Hematopoietic multipotent progenitor cell treated with erythropoietin and hydrocortisone succinate and interleukin-3 and kit ligand, for 8 days (in vitro differentiated cells): ENCODE measurements at places on chromosomes 12 and 14.

DNA sequence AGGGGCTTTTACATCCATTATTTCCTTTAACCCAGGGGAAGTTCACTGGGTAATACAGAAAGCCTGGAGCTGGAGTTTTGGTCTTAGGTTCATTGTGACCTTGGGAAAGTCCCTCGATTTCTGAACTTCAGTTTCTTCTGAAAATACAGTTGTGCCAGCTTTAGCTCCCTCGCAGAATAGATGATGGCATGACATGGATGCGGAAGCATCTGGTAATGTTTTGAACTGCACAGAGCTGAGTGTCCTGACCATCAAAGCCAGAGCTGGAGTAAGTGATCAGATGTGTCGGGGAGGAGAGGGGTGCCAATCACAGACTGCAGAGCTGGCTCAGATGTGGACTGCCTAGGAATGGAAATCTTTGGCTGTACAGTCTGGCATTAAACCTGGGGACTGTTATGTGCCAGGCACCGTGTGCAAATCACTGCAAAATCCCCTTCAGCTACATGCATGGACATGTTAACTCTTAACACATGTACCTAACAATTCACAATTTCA is 180.9 kb downstream of the ETV6 start:
- no peak for DNase-seq

DNA sequence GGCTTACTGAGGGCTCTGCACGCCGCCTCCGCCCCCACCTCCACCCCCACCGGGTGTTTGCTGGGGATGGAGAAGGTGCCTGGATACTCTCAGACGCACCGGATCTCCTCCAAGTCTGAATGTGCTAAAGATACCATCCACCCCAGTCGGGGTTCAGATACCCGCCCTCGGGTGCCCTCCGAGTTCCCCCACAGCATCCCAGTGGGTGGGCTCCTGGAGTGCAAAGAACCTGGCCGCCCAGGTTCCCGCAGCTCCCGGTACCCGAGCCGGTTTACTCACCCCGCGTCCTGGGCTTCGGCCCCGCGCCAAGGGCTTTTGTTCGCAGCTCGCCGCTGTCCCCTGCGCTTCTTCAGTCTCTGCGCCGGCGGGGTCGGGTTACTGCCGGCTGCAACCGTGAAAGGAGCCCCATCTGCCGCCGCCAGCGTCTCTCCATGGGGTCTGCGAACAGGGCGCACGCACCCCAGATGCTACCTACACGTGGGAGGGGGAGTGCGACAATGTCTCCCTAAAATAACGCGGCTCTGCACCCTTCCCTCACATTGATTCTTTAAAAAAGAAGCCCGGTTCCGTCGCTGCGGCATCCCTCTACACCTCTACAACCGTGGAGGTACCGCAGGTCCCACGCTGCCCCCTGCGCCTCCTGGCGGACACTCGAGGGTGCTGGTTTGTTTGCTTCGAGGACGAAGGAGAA is at the start of gene CCDC177:
CCDC177 (minus strand) TSS at position 609 of the 691 bp plus-strand sequence. CDS start 1,249 bp downstream, outside the sequence.
- peak; percentile 60 for DNase-seq

DNA sequence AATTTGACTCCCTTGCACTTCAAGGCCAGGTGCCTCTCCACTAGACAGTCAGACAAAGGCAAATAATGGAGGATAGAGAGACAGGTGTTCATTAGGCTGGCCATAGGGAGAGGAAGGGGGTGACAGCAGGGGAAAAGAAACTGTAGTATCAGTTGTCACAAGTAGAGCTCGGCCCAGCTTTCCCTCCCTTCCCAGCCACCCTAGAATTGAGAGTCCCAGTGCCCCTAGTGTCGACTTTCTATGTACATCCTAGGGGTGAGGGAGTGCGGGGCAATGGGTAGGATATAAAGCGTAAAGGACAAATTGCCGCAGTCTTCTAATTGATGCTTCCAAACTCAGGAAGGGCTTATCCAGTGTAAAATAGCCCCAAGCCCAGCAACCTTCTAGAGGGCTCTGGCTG is 39.0 kb downstream of the BAZ2A start:
- no peak for DNase-seq

DNA sequence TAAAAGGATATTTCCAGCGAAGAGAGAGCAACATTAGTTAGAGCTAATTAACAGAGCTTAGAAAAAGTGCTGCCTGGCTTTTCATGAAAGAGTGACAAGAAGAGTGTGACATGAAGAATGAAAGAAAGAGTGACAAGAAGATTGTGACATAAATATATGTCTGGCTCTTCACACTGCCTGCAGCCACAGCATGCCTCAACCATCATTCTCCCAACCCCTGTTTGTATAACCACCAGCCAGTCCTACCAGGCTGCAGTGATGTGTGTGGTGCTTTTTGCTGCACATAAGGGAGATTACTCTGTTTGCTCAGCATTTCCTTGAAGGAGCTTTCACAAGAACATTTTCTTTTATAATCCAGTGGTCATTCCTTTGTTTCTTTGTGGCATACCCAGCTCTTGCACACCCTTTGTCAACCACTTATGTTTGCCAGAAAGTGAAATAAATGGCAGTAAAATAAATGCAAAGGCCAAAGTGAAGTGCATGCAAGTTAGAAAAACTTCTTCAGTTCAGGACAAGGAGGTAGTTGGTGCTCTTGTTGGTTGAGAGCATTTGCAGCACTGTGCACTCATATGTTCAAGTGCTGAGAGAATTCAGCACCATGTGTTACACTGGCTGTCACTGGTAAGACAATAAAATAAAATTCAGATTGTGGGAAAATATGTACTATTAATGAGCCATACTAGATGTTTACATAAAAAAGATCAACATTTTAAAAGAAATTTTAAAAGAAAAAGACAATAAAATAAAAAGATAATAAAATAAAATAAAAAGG is 50.6 kb downstream of the KIF21A start:
- no peak for DNase-seq

DNA sequence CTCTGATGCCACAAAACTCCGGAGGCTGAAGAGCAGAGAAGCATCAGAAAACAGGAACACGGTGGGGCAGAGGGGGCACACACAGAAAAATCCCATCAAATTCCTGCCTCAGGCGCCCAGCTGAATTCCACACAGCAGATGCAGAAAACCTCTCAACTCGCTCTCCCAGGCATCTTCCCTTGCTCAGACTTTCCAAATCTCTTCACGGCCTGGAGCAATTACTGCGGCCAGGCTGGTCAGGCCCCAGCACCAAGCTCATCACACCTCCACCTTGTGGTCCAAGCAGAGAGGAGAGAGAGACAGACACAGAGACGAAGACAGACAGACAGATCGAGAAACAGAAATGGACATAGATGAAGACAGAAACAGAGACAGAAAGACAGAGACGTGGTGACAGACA is 89.0 kb downstream of the NCOR2 start:
- DNase-seq, result no peak

DNA sequence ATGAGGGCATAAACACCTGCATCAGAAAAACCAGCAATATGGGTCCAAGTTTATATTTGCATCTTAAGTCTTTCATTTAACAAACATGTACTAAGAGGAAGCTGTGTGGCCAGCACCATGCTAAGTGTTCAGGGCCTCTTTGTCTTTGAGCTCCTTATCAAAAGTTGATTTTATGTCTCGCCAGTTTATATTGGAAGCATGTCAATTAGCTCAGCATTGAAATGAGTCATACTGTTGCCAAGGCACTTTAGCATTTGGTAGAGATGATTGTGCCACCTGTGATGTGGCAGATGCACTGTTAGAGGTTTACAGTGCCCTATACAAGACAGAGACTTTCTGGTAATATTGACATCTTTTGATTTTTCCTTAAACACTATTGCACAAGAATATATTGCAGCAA is 68.5 kb downstream of the BHLHE41 start:
- DNase-seq, result no peak

DNA sequence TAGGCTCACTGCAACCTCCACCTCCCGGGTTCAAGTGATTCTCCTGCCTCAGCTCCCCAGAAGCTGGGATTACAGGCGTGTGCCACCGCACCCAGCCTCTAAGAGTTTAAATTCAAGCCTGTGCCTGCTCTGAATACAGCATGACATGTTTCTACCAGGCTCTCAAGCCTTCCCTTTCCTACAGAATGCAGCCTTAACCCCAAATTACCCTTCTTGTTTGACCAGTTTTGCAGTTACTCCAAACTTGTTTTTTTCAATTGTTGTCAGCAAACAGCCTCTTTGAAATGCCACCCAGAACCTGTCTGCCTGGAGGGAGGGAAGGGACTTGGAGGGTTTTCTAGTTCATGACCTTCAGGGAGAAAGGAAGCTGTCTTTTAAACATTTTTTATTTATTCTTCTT is 15.4 kb downstream of the GLTP start:
- DNase-seq, result no peak

DNA sequence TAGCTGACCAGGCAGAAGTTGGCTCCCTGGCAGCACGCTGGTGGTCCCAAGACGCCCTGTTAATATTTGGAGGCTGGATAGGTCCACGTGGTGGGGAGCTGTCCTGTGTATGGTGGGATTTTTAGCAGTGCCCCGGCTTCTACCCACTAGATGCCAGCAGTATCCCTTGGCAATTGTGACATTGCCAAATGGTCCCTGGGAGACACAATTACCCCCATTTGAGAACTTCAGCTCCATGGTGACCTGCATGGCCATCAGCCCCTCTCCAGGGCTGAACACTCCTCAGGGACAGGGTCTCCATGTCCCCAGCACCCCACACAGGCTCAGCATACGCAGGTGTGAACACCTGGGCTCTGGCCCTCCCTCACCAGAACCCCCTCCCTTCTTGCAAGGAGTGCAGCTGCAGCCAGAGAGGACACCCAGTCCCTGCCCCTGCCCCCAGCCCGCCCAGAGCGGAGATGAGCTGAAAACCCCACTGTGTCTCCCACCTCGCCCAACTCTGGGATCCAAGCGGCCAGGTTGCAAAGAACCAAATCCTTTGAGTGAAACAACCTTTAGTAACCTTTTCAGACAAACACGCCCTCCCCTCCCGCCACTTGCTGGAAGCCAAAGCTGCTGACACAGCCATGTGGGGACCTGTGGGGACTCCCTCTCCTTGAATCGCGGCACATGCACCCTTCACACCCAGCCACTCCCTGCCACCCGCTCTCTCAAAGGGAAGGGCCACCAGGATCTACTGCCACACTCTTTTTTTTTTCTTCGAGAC is 120.4 kb downstream of the CALM1 start:
- DNase-seq, result no peak

GRCh38 chr14:69685218-69685616 is 73.8 kb downstream of the SUSD6 start:
- no peak for DNase-seq

GRCh38 chr12:106584104-106585064 is 1.6 kb downstream of the RFX4 start:
- DNase-seq, result no peak

GRCh38 chr12:70853326-70853725 is 67.2 kb downstream of the PTPRR start:
- no peak for DNase-seq

DNA sequence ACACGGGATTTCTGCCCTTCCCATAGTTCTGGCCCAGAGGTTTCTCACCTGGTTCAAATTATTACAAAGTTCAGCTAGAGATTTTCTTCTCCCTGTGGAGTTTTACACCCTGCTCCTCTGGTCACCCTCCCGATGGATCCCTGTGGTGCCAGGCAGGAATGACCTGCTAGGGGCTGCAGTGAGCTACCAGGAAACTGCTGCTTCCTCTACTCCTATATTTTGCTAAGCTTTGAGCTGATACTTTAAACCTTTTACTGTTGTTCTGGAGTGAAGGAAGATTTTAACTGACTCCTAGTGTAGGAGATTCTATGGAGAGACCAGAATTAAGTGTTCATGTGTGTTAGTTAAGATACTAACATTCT is 30.4 kb upstream of the LRIG3 start:
- DNase-seq, result no peak

- DNase-seq, result no peak
Measured at GRCh38 chr14:21244544-21244943, 24.7 kb downstream of the HNRNPC start.
